K562 (cell line): ENCODE measurements at places on chromosomes 11 and 22. TPM values are rescaled to one million over a fixed set of nuclear protein-coding genes. Genes with fewer than 3 reads are reported as not detected.

GRCh38 chr11:100941033-100941432, 188.6 kb downstream of the PGR start:
- DNase-seq = no peak

DNA sequence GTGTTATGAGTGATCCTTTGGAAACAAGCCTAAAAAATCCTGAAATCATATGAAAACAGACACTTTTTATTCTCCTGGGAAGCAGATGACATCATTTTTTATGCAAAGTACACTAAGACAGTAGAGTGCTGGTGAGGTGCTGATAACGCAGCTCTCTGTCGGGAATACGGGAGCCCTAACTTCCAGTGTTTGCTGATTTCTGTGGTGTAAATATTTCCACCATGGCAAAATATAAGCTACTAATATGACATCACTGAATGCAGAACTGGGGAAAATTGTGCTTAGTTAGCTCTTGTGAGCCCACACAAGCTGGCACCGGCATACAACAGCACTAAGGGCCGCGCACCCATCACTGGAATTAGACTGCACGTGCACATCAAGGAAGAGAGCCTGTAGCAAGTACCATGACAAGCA, 82.6 kb downstream of the FAM76B start:
- DNase-seq = peak; percentile 43

GRCh38 chr11:10490032-10490397, 35.0 kb downstream of the AMPD3 start:
- no peak for DNase-seq

GRCh38 chr22:26417406-26417805, 11.7 kb upstream of the ASPHD2 start:
- DNase-seq = no peak

GRCh38 chr11:65814986-65815565, 18.7 kb upstream of the SNX32 start:
- no peak for DNase-seq

- DNase-seq = no peak
Measured at GRCh38 chr11:111407652-111408051, 28.6 kb upstream of the POU2AF1 start.

GRCh38 chr11:113472471-113472870, 2.7 kb downstream of the DRD2 start:
- no peak for DNase-seq

DNA sequence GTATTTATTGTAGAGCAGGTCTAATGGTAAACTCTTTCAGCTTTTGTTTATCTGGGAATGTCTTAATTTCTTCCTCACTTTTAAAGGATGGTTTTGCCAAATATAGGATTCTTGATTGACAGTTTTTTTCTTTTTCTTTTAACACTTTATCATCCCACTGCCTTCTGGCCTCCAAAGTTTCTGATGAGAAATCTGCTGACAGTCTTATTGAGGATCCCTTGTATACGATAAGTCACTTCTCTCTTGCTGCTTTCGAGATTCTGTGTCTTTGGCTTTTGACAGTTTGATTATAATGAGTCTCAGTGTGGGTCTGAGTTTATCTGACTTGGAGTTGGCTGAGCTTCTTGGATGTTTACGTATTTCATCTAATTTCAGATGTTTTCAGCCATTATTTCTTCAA, 6.7 kb upstream of the TSKU start:
- no peak for DNase-seq

GRCh38 chr11:69381681-69382130, 87.8 kb downstream of the MYEOV start:
- DNase-seq = peak; percentile 46

Gene IL10RA
- polyA plus RNA-seq = 2.7 and 3.6 TPM in 2 replicates

Gene JAML
- 0.32 TPM in 1 of 2 replicates, not detected in the other for polyA plus RNA-seq

Gene MYEOV
- 80.9 and 87.6 TPM in 2 replicates for polyA plus RNA-seq

Gene OR8A1
- polyA plus RNA-seq = 0.46 and 1.0 TPM in 2 replicates

Gene OR51G2
- polyA plus RNA-seq = not detected in 2 replicates

Gene HEPHL1
- polyA plus RNA-seq = 0.01 TPM in 1 of 2 replicates, not detected in the other

Gene MPPED1
- not detected in 2 replicates for polyA plus RNA-seq

Gene CCDC82
- 37.2 and 45.7 TPM in 2 replicates for polyA plus RNA-seq

Gene MS4A6E
- polyA plus RNA-seq = not detected in 2 replicates

Gene OR10G4
- not detected in 2 replicates for polyA plus RNA-seq
